Right ventricle myocardium inferior (tissue), 1 donor: ENCODE measurements at places on chromosomes 1 and 21. TPM values are rescaled to one million over a fixed set of nuclear protein-coding genes. Genes with fewer than 3 reads are reported as not detected.

DNA sequence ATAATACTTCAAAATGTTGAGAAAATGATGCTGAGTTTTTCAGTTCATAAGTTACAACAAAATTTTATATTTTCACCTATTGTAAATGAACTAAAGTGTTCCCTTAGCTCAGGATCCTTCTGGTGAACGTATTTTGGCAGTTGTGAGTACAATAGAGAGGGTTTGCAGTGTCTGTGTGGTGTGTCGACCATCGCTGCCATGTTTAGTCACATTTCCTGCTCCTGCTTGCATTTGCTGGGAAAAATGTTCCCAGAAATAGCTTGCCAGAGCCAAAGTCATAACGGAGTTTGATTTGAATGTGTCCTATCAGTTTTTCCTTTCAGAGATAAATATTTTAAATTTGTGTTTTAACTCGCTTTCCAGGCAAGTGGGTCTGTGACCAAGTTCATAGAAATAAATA, 117.1 kb upstream of the COL6A1 start:
- DNase-seq, result no peak

GRCh38 chr1:94247138-94248094, 10.0 kb upstream of the ARHGAP29 start:
- DNase-seq, result peak; percentile 91

- DNase-seq, result no peak
These were observed 745.6 kb upstream of the CXADR start for GRCh38 chr21:16767201-16767600.

GRCh38 chr1:53306168-53306567, 21.7 kb downstream of the LRP8 start:
- DNase-seq, result no peak

- peak; percentile 100 for DNase-seq
These were observed at the start of gene RRAGC for GRCh38 chr1:38859561-38860453. TSS of gene RRAGC (minus strand) at chr1:38859772. CDS start at chr1:38859646, 126 bp downstream.

- DNase-seq, result no peak
These were observed 18.0 kb downstream of the ADORA1 start for GRCh38 chr1:203145321-203146041.

DNA sequence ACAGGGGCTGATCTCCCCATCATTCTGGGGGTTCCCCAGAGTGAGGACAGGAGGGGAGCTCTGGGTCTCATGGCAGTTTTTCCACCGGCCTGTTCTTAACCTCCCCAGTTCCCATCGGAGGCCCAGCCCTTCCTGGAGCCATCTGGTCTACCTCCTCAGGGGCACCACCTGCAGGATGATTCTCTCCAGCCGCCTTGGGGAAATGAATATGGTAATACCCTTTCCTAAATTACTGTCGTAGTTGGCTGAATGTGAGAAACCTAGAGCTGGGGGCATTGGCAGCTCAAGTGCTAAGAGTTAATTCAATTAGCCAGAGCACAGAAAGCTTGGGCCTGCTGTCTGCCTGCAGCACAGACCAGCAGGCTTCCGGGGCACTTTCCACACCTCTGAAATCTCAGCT, 64.9 kb downstream of the TAS1R2 start:
- no peak for DNase-seq

GRCh38 chr21:42665026-42665425, 11.6 kb downstream of the PDE9A start:
- no peak for DNase-seq

DNA sequence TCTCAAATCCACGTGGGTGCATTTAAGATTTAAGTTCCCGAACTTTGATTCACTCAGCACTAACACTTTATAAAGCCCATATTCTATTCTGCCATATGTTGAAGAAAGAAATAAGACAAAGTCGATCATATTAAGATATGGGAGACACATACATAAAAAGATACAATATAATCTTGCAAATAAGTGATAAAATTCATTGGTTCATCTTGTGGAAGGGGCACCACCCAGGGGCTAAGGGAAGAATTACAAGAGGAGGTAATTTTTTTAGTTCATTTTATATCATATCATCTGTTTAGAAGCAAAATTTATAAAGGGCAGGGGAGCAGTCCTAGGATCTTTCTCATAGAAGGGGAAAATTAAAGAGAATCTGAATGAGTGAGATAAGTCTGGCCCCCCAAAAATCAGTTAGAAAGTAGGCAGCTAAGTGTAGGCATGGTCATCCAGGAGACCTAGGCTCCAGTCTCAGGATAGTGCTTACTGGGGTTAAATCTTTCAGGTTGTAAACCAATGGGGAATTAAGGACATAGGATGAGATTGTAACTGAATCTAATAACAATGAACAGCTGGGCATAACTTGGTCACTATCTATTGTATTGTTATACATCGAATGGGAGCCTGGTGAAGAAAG, 124.2 kb upstream of the L1TD1 start:
- DNase-seq, result no peak

- no peak for DNase-seq
These were observed 76.2 kb upstream of the PGBD5 start for GRCh38 chr1:230502306-230502705.

DNA sequence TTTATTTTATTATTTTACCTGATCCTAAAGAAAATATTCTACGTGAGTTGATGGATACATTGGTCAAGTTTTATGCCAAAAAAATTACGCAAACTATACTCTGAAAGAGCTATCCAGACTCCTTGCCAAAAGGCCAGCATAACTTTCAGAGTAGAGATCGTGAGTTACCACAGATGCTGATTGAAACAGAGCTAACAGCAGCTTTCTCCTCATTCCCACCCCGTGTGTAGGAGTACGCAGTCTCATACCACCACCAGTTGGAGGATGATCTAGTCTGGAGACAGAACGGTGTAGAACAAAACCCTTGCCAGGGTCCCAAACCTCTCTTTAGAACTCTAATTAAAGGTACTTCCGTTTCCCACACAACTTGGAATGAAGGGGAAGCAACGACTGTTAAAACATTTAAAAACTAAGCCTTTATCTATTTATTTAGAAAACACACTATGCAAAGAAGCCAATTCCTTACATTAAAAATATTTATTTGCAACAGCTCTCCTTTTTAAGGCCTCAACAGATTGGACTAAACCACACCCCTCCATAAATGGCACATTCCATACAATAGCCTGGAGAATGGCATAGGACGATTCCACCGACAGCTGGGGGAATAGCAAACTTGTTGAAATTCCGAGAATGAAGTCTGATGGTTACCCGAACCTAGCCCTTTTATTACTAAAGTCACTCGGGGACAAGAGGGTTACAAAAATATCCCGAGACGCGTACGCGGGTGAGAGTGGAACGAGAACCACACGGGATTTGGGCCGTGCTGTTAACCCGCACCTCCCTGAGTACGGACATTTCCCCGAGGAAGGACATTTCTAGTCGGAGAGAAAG, 1.4 kb downstream of the NUCKS1 start:
- DNase-seq, result no peak

DNA sequence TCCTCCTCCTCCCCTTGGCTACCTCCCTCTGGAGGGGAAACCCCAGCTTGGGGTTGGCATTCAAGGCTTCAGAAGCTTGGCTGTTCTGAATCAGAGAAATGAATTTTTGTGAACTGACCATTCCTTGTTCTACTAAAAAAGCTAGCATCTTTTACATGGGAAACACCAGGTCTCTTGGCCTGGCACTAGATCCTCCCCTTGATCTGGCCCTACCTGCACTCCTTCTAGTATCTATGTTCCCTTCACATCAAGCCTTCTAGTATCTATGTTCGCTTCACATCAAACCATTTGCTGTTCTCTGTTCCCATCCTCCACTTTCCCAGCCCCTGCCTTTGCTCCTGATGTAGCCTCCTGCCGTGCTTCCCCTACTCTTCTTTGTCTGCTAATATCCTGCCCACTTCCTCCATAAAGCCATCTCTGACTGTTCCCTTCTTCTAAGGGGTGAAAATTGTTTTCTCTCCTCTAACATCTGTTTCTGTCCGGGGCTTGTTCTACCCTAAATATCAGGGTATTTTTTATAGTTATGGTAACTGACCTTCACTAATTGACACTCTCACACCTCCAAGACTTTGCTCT, 25.8 kb downstream of the FAM151A start:
- DNase-seq, result no peak

GRCh38 chr1:178664278-178664677, 60.8 kb upstream of the RALGPS2 start:
- DNase-seq, result no peak

GRCh38 chr1:88488237-88488636, 195.8 kb upstream of the PKN2 start:
- DNase-seq, result no peak

The DENND2C gene
- total RNA-seq, result 2.6 TPM

The RNF2 gene
- total RNA-seq, result 13.3 TPM

The TTLL10 gene
- 0.24 TPM for total RNA-seq

The MTMR11 gene
- total RNA-seq, result 3.5 TPM

The PM20D1 gene
- total RNA-seq, result 1.7 TPM

The SPATA21 gene
- not detected for total RNA-seq

The OPTC gene
- not detected for total RNA-seq

The COL11A1 gene
- total RNA-seq, result not detected
